ENCODE measurements at places on chromosomes 3 and 15. TPM values are rescaled to one million over a fixed set of nuclear protein-coding genes. Genes with fewer than 3 reads are reported as not detected.

DNA sequence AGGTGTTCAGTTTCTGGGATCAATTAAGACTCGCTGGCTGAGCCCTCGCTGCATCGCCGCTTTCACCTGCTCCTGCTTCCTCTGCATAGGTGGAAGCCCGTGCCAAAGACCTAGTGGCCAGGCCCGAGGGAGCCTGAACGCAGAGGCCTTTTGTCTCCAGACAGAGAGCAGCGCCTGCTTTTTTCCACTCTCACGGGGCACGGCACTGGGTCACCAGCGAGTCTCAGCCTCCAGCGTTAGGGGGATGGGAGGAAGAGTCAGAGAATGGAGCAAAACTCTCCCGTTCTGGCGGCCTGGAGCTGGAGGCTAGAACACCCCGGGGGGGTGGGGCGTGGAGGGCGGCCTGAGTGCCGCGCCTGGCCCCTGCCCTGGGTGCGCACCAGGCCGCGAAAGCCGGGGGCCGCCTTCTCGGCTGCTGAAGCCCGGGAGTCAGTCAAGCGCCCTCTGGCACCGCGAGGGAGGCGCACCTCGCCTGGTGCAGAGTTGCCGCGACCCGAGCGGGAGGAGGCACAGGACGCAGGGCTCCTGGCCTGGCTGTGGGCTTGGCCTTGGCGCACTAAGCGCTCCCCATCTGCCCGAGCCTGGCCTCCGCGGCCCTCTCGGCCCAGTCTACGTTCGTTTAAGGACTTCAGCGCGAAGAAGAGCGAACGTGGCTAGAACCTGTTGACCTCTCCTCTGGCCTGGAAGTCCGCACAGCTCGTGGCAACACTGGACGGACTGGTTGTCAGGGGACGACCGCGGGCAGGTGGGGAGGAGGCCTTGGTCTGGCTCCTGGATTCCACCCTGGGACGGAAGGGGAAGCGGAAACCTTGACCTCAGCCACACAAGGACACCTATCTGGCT is 21.5 kb downstream of the NR2F2 start:
- no peak for DNase-seq

DNA sequence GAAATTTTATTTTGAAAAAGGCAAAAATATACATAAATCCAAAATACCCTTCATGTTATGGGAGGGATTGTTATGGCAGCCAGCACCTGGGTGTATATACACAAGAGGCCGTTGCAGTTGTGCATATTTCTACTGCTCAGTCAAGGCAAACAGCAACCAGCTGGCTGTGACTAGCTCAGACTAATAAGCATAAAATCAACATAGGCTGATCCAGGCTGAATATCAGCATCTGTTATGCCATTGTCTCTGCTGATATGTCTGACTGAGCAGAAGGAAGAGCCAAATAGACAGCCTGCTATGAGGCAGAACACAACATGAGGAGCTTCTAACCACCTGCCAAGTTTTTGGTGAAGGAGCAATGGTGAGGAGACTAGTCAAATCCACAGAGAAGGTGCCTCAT is 457.5 kb upstream of the ALCAM start:
- DNase-seq: no peak

DNA sequence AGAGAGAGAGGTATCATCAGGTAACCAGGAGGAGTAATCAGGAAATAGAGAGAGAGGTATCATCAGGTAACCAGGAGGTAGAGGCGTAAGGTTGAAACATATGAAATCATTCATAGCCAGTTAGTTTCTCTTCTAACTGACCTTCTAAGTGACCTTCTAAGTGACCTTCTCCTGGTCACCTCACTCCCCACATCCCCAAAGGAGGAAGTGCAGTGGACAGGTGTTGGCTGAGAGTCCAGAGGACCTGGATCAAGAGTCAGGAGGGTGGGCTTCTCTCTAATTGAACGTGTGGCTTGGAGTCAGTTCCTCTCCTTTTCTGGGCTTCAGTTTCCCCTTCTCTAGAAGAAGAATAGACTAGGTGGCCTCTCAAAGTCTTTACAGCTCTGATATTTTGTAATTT is 121.3 kb upstream of the DLG1 start:
- no peak for DNase-seq

GRCh38 chr3:40770061-40770460 is 245.3 kb downstream of the ZNF621 start:
- no peak for DNase-seq

DNA sequence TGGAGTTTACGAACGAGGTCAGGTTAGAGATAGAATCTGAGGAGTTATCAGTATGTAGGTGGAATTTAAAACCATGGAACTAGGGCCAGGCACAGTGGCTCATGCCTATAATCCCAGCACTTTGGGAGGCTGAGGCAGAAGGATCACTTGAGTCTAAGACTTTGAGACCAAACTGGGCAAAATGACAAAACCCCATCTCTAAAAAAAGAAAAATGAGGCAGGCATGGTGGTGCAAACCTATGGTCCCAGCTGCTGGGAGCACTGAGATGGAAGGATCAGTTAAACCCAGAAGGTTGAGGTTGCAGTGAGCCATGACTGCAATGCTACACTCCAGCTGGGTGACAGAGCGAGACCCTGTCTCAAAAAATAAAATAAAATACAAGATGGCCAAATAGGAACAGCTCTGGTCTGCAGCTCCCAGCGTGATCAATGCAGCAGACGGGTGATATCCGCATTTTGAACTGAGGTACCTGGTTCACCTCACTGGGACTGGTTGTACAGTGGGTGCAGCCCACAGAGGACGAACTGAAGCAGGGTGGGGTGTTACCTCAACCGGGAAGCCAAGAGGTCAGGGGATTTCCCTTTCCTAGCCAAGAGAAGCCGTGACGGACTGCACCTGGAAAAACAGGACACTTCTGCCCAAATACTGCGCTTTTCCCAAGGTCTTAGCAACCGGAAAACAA is 33.3 kb downstream of the ZMAT3 start:
- DNase-seq: no peak

GRCh38 chr3:62246094-62246493 is 127.3 kb downstream of the FEZF2 start:
- no peak for DNase-seq

GRCh38 chr3:47260605-47261004 is 22.0 kb downstream of the KIF9 start:
- DNase-seq: no peak

DNA sequence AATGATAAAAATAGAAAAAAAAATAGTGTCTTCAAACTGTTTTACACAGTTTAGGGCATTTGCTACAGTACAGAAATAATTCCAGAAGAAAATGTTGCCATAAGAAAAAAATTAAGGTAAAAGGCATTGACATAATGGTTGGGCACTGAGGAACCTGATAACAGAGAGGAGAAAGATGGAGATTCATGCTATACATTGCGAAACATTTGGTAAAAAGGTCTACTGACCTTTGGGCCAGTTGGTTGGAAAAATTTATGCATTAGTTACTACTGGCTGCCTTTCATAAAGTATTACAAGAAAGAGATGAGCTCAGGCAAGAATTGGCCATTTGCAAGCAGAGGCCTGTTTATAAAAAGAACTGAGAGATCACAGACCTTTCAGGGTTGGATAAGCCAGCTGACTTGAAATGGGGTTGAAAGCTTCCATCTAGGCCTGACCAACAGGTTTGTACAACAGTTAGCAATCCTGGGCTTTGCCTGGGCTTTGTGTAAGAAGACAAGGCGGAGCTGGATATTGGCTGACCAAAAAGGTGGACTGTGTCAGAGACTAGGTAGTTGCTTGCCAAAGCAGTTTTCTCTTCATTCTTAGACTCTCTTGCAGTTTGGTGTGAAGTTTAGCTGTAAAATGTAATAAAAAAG is 166.6 kb upstream of the MCTP2 start:
- DNase-seq: no peak

DNA sequence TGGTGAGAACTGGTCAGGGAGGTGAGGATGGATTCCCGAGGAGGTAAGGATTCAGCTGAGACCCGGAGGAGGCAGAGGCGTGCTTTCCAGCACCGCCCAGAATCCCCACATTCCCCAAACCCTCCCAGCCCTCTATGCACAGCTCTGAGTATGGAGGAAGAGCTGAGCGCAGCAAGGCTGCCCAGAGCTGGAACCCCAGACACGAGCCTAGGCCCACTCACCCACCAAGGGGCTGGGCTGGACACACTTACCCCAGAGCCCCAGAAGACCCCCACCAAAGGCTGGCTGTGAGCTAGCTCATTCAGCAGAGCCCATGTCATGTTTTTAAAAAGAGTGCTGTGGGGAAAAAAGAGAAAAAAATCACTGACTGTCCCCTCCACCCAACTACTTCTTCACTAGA is 271.5 kb downstream of the XXYLT1 start:
- no peak for DNase-seq

DNA sequence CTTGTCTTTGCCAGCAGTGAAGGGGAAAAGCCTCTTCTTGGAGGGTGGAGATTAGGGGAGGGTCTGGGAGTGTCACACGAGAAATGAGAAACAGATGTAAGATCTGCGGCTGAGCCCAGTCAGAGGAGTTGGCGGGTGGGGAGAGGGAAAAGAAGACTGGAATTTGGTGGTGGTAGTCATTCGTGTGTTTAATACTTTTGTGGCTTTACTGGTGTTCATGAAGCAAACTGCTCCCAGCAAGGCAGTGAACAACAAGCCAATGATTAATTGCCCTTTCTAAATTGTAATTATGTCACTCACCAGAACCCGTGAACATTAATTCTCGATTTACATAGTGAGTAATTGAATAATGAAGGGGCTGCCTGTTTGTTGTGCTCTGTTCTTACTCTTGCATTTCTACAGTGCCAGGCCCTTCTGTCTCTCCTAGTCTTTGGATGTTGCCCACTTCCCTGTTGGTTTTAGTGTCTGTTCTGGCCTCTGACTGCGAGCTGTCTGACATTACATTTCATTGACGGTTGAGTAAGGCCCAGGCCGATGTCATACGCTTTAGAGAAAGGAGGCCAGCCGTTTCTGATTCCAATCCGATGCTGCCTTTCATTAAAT is 78.0 kb downstream of the CHCHD6 start:
- no peak for DNase-seq

- no peak for DNase-seq
Measured at GRCh38 chr15:72060687-72061250, 57.2 kb downstream of the MYO9A start.

- no peak for DNase-seq
Measured at GRCh38 chr3:66452303-66453011, 48.4 kb downstream of the LRIG1 start.

DNA sequence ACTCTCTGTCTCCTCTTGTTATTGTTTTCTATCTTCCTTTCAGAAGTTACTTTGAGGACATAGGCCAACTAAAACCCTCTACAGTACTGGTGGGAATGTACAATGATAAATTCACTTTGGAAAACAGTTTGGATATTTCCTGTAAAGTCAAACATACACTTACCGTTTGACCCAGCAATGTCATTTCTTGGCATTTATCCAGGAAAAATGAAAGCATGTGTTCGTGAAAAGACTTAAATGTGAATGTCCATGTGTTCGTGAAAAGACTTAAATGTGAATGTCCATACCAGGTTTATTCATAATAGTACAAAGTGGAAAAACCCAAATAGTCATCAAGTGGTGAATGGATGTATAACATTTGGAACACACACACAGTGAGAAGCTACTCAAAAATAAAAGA is 361.5 kb upstream of the DPH6 start:
- DNase-seq: no peak

DNA sequence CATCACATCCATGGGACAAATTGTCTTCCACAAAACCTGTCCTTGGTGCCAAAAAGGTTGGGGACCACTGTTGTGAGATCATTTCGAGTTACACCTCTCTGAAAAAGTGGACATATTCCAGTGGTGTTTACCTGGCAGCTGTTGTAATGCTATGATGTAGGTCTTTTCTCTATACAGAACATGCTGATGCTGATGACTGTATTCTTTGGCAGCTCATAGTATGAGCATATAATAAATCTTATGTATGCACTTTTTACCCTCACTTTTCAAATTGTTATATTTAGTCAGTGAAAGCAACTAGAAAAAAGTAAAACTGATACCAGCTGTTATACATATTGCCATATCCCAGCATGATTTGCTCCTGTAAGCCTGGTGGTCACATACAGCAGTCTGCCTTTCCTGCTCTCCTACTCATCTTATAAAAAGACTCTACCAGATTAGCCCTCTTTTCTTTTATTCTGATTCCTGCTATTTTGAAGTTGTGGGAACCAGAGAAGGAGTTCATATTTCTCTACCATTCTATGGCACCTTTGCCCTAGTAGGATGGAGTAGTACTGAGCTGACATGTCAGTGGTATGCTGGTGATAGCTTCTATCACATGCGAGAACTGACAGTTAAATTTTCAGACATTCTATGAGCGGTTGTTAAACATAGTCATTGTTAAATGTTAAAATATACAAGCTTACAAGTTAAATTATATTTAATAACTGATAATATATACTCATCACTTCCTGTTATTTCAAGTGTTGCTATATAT is 128.7 kb downstream of the FNDC3B start:
- DNase-seq: no peak

- DNase-seq: no peak
Measured at GRCh38 chr3:139957844-139958243, 22.9 kb downstream of the CLSTN2 start.

GRCh38 chr3:38165722-38166387 is 518 bp downstream of the OXSR1 start:
- no peak for DNase-seq

DNA sequence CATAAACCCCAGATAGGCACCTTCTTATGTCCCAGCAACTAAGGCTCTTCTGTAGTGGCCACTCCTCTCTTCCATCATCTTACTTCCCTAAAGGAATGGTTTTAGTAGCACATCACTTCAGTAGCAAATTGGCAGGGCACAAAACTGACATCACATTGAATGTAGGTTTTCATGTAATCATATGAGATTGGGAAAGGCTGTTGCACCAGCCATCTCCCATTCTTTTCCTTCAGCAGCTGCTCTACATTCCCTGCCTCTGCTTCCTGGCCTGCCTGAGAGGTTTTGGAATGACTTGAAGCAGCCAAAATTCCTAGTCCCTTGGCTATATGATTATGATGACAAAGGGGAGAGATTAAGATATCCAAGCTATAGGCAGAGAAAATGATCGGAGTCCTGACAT is 36.5 kb downstream of the NSUN3 start:
- no peak for DNase-seq

The KLF15 gene
- not detected for total RNA-seq

The NEDD4 gene
- total RNA-seq: 11.1 TPM

The P2RY14 gene
- total RNA-seq: 0.25 TPM

The C3orf62 gene
- 12.2 TPM for total RNA-seq

The CD96 gene
- 271 TPM for total RNA-seq

The TUSC7 gene
- not detected for total RNA-seq

The FGD5 gene
- total RNA-seq: 0.17 TPM
